ENCODE measurements at places on chromosomes 4 and X.

DNA sequence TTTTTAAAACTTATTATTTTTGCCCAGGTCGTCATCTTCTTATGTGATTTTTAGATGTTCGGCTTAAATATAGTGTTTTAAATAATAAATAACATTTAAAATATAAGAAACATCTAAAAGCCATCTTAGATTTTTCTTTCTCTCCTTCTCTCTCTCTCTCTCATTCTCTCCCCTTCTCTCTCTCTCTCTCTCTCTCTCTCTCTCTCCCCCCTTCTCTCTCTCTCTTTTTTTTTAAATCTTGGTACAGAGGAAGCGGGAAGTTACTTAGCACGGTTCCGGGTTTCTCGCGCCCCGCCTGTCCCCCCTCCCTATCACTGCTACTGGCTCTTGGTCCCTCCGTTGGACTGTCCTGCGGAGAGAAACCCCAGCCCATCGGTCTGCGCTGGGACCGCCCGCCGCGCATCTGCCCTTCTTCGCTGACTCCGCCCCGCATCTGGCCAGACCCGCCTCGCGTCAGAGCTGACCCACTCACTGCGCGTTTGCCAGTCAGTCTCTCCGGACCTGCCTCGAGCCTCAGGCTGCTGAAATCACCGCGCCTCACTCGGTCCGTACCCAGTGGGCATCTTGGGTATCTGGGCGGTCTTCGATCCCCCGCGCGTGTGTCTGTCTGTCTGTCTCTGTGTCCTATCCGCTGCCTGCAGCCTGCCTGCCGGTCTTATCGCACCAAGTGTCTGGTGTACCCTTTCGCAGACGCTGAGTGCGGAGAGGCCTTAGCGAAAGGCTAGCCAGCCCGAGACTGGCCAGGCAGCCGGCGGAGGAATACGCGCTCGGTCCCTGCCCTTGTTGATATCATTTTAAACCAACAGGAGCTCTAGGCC lies at the start of gene PABPC5:
Gene PABPC5 (plus strand): TSS at position 489 of the 818 bp plus-strand sequence. CDS start 739 bp downstream, outside the sequence.
- DNase-seq = peak; percentile 44

DNA sequence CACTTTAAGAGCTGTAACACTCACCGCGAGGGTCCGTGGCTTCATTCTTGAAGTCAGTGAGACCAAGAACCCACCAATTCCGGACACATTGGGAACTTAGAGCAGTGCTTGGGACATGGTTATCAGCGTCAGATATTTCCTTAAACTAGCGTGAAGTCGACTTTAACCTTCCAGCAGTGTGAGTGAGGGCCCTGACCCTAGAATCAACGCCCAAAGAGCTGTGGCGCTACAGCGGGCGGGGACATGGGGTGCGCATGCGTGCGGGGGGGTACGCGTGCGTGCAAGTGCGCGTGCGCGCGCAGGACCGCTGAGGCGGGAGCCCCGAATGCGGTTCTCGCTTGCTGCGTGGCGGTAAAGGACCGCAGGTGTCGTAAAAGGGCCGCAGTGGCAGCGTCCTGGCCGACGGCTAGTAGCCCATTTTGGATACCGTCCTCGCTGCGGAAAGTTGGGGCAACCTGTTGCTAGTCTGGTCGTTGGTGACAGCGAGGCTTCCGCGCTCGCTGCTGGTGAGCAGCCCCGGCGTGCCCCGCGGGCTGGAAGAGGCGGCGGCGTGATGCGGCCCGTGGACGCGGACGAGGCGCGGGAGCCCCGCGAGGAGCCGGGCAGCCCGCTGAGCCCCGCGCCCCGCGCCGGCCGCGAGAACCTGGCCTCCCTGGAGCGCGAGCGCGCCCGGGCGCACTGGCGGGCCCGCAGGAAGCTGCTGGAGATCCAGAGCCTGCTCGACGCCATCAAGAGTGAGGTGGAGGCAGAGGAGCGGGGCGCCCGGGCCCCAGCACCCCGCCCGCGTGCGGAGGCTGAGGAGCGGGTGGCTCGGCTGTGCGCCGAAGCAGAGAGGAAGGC lies 19.8 kb upstream of the S100P start:
- DNase-seq = peak; percentile 86

DNA sequence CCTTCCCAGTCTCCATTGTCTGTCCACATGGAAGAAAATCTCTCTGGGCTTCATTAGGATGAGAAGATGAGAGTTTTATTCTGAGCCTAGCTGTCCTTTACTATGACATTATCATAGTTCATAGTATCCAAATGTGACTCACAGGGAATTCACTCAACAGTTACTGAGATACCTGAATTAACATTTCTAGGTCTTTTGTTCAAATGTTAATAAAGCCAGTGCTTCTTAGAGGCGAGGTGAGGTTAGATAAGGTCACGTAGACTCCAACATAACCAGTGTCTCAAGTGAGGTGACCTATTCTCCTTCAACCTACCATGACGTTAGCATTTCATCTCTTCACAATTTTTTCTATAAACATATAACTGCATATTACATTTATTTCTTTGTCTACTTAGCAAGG lies 67.2 kb downstream of the PALLD start:
- no peak for DNase-seq

DNA sequence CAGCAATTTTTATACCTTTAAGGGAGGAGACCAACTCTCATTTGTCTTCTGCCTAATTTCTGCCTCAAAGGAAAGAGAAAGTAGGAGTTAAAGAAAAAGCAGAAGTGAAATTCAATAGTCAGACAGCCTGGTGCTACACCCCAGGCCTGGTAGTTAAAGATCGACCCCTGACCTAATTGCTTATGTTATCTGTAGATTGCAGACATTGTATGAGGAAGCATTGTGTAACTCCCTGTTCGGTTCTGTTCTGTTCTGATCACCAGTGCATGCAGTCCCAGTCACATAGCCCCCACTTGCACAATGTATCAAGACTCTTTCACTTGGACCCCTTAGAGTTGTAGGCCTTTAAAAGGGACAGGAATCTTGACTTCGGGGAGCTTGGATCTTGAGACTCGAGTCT lies 335.9 kb upstream of the AR start:
- no peak for DNase-seq

DNA sequence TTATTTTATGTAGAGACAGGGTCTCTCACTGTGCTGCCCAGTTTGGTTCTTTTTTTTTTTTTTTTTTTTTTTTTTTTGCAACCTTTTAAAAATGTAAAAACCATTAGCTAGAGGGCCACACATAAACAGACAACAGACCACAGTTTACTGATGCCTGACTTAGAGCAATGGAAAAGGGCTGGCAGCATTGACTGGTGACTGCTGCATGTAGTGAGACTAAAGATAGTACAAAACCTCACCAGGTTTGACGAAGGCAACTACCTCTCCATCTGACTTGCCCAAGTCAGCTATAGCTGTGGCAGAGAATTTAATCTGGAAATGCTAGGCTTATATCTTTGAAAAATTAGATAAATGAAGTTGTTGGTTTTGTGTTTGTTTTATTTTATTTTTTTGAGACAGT lies 102.9 kb downstream of the RBM47 start:
- DNase-seq = no peak

- peak; percentile 43 for DNase-seq
Observed at GRCh38 chr4:118352843-118353533, at the start of gene PRSS12. PRSS12 (minus strand) TSS chr4:118353003; CDS start chr4:118352720, 283 bp downstream.

- peak; percentile 35 for DNase-seq
Observed at GRCh38 chrX:53317365-53318069, 36.1 kb upstream of the IQSEC2 start.

GRCh38 chr4:123215536-123215935 lies 181.1 kb upstream of the SPRY1 start:
- no peak for DNase-seq

DNA sequence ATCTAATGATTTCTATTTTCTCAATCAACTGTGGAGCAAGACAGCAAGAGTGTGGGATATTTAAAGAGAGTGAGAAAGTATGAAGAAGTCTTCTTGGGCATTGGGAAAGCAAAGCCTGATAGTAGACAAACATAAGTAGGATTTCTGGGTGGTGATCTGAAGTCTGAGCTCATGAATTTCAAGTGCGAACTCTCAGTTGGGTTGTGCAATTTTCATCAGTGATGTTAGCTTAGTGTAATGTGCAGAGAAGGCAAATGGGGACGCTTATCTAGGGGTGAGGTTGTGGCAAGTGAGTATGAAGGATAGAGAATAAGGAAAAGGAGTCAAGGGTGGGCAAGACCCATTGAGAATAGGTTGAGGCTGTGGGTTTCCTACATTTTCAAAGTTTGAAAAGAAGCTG lies 23.7 kb downstream of the VGLL1 start:
- DNase-seq = no peak

GRCh38 chr4:168723569-168723968 lies 226.7 kb downstream of the PALLD start:
- no peak for DNase-seq

- no peak for DNase-seq
Observed at GRCh38 chrX:103954259-103954658, 8.2 kb upstream of the TMSB15B start.

DNA sequence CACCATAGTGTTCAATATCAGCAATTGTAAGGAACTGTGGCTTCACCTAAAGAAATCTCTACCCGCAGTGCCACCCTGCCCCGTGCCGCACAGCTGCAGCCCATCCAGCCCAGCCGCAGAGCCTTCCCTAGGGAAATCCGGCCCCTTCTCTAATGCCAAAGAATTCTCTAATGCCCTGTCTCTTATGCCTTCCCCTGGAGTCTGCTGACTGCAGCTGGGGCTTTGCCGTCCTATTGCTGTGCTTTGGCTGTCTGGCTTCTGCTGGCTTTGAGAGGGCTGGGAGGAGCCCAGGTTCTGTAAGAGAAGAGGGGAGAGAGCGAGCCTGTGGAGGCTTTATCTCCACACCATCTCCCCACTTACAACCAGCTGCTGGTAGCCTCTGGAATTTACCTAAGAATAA lies 85.9 kb upstream of the HELT start:
- DNase-seq = no peak

DNA sequence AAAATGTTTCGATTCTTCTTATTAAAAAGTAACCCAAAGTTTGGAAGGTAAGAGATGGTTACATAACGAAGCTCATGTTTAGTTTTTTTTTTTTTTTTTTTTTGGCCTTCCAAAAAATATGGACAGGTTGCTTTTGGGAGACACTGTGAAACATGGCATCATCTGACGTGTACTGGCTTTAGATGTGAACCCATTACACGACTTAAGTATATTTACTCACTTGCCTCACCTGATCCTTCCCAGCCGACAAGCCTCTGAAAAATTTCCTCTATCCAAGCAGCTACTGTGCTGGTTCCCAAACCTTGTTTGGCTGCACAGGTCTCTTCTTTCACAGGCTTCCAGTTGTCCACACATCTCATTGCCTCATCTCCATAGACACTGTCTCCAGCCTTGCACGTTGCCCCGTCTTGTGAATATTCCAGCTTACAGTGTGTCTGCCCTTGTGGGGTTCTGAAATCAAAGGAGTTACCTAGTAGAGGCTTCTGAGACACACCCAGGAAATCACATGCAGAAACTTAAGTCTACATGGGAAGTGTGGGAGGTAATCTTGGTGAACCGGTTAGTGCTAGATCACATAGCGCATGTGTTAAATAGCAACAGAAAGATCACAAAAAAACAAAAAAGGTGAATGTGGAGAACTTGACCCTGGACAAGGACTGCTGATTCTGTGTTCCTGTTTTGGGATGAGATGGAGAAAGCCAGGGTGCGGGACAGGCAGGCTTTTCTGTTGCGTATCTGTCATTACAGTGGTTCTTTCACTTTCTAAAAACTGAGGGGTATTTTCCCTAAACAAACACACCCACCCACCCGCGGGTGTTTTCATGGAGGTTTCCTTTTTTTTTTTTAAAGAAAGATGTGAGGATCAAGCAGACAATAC lies 328.6 kb downstream of the ARHGAP10 start:
- DNase-seq = no peak

- no peak for DNase-seq
Observed at GRCh38 chr4:124337874-124338273, 374.7 kb downstream of the ANKRD50 start.

DNA sequence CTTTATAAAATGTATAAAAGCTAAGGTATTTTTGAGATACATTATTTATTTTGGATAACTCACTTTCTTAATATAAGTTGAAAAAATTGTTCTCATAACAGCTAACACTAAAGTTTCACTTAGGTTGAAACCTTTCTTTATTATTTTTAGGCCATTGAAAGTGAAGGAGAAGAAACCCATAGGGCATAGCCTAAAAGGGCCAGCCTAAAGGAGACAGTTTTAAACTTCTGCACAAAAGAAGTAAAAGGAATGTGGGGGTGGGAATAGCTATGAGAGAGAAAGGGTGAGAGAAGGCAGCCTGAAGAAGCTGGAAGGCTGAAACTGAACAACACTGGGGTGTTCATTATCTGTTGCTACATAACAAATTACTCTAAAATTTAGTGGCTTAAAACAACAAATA lies 57.6 kb upstream of the RAPGEF2 start:
- DNase-seq = no peak

GRCh38 chr4:136650541-136651277 lies 881.6 kb downstream of the PCDH18 start:
- peak; percentile 83 for DNase-seq

- peak; percentile 51 for DNase-seq
Observed at GRCh38 chrX:129726307-129727111, 12.3 kb upstream of the XPNPEP2 start.

DNA sequence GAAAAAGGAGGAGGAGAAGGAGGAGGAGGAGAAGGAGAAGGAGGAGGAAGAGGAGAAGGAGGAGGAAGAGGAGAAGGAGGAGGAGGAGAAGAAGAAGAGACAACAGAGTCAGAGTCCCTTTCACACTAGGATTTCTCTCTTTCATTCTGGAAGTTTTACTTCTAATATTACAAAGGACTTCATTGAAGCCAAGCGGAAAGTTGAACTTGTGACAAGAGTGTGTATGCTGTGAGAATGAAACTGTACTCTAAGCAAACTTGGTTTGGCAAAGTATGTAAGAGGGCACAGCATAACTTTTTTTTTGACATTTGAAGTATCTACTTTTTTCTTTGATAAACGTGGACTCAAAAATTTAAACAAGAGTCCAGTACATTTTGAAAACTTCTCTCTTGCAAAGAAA lies 48.0 kb downstream of the CXCL8 start:
- DNase-seq = no peak

Measured in brain microvascular endothelial cell (primary cell).